Activated CD4-positive, CD25-positive, alpha-beta regulatory T cell treated with anti-CD3 and anti-CD28 coated beads, Interleukin-2, amount 50 U/mL, for 16 hours (primary cell): ENCODE measurements at places on chromosomes 6 and 20.

DNA sequence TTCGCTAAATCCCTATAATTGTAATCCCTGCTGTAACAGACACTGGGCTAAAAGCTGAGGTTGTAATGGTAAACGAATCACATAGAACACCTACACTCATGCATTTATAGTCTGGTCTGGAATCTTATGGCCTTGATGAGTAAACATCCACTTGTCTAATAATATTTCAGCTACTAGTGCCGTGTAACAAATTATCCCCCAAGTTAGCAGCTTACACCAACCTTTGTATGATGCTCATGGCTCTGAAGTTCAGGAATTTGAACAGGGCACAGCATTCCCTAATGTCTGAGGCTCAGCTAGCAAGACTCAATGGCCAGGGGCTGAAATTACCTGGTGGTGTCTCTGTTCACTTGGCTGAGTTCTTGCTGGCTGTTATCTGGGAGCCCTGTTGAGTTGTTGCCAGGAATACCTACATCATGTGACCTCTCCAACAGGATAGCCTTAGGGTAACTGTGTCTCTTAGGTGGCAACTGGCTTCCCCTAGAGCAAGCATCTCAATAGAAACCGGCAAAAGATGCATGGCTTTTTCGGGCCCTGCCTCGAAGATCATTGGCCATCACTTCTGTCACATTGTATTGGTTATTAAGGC is 100.9 kb upstream of the TMEM170B start:
- no peak for DNase-seq

GRCh38 chr20:36155991-36156390 is 1.5 kb downstream of the EPB41L1 start:
- DNase-seq, result no peak

DNA sequence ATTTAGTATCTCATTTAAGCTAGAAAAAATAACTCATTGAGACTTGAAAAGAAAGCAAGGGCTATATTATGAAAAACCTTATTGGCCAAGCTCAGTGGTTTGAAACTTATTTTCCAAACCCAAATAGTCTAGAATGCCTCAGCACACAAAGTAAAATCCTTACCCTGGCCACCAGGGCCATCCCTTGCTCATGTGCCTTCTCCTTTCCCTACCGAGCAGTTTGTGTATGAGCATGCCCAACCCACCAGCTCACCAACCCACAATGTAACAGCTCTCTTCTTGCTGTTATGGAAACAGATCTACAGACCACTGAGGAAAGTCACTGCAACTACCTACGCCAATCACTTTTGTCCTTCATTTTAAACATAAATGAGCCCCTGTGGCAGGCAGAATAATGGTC is 79.6 kb upstream of the CARMIL1 start:
- DNase-seq, result no peak

DNA sequence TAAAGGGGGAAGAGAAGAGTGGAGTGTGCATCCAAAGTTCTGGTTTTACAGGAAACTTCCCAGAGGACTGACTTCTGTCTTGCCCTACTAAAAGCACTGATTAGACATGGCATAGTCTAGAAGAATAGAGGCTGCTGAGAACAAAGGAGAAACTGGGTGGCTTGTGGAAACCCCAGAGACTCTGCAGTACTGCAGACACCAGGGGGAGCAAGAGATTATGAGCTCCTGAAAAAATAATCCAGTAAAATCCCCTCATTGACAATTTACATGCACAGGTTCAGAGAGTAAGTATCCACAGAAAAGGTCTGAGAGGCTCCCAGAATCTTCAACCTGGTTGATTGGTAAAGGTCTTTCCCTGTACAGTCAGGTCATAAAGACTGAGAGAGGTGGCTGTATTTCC is 48.7 kb upstream of the CLVS2 start:
- DNase-seq, result no peak

DNA sequence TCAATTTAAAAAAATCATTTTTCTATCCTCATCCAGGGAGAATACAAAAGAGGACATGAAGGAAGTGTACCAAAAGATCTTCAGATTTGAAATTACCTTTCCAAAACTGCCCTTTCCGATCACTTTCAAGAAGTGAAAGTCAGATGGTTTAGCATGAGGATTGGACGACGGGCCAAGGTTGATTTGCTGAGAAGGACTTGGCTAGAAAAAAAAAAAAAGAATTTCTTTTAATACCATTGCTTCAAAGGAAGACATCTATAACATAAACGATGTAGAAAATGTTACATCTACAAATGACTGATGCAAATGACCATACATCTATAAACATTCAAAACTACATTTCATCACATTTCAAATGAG is 120.9 kb upstream of the SLC2A12 start:
- no peak for DNase-seq

GRCh38 chr6:147310521-147310920 is 106.3 kb downstream of the STXBP5 start:
- DNase-seq, result no peak

GRCh38 chr6:142210606-142211005 is 63.5 kb downstream of the VTA1 start:
- DNase-seq, result no peak

GRCh38 chr20:47326658-47327268 is 29.7 kb downstream of the ZMYND8 start:
- no peak for DNase-seq

DNA sequence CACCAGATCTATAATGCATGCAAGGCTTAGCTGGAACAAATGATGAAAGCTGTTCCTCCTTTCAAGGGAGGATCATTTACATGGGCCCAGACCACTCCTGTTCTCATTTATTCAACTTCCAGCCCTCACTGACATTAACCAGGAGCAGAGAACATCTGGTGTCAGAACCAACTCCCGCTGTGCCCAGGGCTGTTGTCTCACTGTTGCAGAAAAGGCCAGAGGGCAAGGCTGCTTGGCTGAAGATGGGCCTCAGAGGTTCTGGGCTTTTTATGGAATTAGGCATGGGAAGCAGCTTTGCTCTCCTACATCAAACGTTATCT is 164.2 kb downstream of the GMPR start:
- no peak for DNase-seq

DNA sequence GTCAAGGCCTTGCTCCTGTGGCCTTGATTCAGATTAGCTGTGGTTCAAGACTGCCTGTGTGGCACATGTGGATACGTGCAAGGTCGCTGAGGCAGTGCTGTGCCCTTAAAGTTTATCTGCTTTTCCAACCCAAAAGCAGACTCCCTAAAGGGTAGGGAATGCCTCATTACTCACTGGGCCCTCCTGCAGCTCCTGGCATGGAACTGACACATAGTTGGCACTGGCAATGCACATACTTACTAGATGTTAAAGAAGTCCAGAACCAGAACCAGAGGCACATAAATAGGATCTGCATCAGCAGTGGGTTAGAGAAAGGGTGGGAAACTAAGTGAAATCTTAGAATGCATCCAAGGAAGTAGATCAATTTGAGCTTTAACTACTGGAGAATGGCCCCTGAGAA is 90.6 kb upstream of the MLN start:
- no peak for DNase-seq

DNA sequence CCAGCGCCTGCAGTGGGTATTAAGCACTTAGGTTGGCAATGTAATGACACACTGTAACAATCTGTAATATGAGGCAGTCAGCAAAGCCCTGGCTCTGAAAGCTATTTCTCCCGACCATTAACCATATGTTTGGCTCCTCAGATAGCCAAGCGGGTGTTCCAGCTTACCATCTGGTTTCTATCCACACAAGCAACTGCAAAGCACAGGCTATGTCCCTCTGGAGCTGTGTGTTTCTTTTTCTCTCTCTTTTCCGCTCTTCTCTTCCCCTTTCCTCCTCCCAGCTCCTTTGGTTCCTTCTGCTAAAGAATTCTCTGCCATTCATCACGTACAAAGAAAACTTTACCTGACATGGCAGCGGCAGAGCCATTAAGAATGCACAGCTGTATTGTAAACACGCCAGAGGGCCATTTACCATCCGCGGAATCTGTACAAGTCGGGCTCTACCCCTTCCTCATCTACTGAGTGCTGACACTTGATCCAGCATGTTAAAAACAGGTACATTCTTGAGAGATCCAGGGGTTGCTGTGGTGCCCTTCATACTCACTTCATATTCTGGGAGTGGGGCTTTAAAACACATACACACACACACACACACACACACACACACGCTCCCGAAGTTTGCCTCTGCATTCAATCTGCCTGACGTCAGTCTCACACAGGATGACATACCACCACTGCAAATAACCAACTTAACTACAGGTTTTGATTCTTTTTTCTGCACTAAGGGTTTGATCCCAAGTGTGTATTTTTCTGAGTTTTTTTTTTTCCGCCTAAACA is 77.2 kb downstream of the BACH2 start:
- no peak for DNase-seq

- DNase-seq, result no peak
Measured at GRCh38 chr6:151379933-151380847, 11.2 kb downstream of the ZBTB2 start.

- DNase-seq, result no peak
Measured at GRCh38 chr6:54074578-54075195, 36.6 kb upstream of the MLIP start.

DNA sequence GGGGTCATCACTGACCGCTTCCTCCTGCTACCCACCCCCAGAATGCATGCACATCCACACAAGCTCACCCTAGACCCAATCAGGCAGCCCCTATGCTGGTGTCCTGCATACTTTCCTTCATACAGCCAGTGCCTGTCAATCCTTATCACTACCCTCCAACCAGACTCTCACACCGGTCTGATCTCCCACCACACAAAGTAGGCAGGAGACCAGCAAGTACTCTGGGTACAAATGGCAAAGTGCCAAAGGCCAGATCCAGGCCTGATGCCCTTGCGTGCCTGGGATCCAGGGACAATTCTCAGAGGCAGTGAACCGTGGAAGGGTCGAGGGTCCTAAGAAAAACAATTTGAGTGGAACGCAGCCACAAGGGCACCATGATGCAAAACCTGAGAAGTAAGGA is 114.2 kb downstream of the HIVEP2 start:
- no peak for DNase-seq

DNA sequence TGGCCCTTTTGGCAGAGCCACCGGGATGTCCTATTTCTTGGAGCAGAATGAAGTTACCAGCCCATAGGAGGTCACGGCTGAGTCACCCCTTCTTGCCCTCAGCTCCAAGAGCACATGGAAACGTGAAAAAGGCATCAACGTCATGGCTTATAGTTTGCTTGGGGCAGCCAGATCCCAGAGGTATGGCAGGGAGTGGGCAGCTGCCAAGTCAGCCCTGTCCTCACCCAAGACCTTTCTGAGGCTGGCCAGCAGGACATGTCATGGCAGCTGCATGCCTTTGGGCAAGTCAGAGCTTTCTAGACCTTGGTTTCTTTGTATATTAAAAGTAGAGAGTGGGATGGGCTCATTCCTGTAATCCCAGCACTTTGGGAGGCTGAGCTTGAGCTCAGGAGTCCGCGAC is 8.2 kb upstream of the MDFI start:
- DNase-seq, result no peak

DNA sequence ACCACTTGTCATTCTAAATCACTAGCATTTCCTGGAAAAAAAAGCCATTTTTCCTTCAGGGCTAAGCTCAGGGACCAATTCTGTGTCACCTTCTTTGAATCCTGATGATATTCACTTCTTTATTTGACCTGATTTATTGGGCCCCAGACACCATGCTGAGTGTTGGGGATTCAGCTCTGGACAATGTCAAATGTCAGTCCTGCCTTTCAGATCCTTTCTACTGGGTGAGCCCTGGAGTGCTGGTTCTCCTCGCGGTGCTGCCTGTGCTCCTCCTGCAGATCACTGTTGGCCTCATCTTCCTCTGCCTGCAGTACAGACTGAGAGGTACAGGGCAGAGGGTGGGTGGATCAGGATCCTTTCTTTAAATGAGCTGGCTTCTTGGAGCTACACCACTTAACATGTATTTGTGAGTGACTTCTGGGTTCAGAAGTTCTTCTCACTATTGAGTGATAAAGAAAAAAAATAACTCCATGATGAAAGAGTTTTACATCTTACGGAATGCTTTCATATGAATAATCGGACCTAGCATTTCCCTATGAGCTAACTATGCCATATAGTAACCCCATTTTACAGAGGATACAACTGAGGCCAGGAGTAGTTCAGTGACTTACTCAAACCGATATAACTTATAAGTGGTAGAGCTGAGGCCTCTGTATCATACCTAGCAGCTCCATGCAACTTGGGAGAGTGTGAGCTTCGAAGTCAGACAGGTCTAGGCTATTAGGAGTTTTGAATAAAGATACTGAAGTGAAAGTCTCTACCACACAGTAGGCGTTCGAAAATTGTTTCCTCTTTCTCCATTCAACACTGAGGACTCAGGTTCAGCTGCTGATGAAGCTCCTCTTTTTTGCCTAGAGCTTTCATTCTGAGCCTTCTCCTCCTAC is 9.3 kb downstream of the MOG start:
- DNase-seq, result no peak

- DNase-seq, result no peak
Measured at GRCh38 chr6:119028091-119028490, 50.4 kb downstream of the FAM184A start.

GRCh38 chr6:105170059-105170458 is 9.8 kb downstream of the POPDC3 start:
- no peak for DNase-seq

GRCh38 chr20:1868856-1869255 is 26.4 kb upstream of the SIRPA start:
- no peak for DNase-seq

GRCh38 chr6:48141975-48142374 is 31.0 kb upstream of the PTCHD4 start:
- no peak for DNase-seq

DNA sequence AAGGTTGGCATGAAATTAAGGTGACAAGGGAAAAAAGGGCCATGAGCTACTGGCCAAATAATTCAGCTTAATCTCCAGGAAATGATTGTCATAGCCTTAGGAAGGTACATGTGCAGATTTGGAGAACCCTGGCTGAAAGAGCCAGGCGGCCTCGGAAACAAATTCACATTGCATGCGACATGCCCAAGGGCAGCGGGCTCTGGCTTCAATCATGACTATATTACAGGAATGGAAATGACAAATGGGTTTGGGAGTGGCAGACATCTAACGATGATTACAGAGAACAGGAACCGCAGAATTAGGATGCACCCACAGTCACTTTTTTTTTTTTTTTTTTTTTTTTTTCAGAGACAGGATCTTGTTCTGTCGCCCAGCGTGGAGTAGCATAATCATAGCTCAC is 112.4 kb upstream of the SALL4 start:
- DNase-seq, result no peak
